Activated effector memory CD4-positive, alpha-beta T cell treated with Interleukin-2 at 50 U/mL for 16 hours (primary cell): ENCODE measurements at places on chromosomes 1 and 21.

DNA sequence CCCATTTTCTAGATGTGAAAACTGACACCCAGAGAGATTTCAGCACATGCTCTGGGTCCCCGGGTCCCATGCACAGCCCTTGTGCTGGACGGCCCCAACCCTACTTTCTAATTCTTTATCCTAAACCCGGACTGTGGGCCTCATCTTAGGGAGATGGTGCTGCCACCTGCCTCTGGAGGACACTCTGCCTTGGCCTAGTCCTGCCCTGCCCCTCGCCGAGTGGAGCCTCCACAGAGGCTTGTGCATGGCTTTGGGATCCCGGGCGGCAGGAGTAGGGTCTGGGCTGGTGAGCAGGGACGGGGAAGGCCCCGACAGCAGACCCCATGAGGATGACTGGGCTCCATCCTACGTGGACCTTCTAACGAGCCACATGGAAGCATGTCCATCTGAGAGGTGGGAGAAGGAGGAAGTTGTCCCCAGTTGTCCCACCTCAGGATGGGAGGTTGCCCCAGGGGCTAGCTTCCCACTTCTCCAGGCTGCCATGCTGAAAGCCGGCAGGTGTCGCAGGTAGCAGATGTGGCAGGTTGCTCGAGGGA, 12.4 kb downstream of the MX2 start:
- no peak for DNase-seq

GRCh38 chr1:56448529-56449300, 130.6 kb downstream of the PLPP3 start:
- no peak for DNase-seq

GRCh38 chr21:43936247-43936967, 71.4 kb downstream of the AGPAT3 start:
- no peak for DNase-seq

DNA sequence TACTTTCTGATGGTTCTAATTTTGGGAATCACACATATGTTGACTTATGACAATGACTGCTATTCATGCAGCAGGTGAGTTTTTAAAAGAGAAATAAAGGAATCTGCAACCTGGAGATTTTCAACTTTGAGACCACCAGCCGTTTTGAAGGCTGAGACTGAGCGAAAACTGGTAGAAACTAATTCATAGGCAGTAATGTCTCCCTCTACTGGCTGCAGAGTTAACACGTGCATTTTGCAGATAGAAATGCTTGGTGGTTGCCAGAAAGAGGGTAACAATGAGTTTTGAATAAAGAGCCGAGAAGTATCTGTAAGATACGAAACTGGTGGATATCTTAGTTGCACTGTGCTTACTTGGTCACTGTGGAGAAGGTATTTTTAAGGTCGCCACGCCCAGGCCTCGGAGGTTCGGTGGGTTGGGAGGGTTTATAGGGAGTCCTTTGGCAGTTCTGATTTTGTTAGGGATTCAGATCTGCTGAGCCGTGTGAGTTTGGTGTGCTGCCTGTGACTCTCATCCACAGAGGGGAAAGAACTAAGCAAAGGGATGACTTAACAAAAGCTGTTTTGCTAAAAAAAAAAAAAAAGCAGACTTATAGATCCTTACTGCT, 83.0 kb downstream of the RYR2 start:
- DNase-seq = no peak

DNA sequence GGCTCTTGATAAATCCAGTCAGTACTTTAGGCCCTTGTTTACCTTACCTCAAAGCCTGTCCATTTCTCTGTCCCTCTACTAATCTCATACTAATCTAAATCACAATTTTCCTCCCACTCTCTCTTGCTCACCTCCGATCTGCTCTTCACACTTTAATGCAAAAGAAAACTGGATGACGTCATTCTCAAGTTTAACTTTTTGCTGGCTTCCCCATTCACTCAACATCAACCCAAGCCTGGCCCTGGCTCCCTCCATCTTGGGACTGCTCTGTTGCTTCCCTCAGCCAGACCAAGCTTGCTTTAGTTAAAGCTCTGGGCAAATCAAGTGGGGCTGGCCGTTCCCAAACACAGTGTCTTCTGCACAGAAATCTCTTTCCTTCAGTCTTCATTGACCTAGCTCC, 29.7 kb downstream of the COA6 start:
- DNase-seq = no peak

GRCh38 chr21:45642122-45642813, 1.3 kb upstream of the PCBP3 start:
- DNase-seq = no peak

- no peak for DNase-seq
Measured at GRCh38 chr1:241883159-241883558, 35.2 kb downstream of the EXO1 start.

DNA sequence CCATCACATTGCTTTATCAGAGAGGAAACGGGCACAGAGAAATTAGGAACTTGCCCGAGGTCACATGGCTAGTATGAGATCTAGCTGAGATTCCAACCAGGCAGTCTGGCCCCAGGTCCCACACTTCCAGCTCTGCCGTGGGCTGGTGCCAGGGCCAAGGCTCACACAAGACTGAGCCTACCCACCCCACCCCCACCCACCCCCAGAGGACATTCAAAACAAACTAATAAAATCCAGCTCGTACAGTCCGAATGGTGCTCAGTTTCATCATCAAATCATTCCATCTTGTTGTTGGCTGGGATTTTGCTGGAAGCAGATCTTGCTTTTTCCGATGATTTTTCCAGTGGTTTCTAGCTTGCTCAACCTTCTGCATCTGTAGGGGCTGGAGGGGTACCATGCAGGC, 27.9 kb downstream of the MATN1 start:
- no peak for DNase-seq

- DNase-seq = no peak
Measured at GRCh38 chr1:82921759-82922158, 1077.2 kb downstream of the TTLL7 start.

DNA sequence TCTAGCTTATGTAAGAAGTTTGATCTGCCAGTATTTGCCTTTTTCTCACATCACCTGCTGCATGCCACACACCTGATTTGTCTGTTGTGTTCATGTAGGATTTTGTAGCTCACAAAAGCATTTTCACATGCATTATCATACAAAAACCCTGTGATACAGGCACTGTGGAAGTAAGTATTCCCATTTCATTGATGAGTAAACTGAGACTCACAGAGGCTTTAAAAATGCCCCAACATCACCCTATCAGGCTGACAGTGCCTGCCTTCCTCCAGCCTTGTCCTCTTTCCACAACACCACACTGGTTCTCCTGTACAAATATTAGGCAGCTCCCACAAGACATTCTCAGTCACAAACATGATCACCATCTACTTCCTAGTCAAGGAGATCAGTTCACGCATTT, 85.9 kb upstream of the UBE2U start:
- no peak for DNase-seq

DNA sequence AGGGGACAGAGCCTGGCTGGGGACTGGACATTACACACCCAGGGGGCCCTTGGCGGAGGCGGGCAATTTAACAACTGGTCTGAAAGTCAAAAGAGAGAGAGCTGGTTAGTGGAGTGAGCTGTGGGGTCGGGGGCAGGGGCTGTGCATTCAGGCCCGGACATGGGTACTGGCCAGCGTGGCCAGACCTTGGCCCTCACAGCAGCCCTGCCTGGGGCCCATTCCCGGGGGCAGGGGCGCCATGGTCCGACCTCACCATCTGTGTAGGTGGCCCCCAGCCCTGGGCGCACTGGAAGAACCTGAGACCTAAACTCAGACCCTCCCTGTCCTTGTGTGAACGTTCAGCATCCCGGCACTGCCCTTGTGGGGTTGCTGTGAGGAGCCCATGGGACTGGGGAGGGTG, 5.0 kb downstream of the CLDN19 start:
- no peak for DNase-seq

GRCh38 chr1:92934395-92935378, 26.6 kb downstream of the DIPK1A start:
- DNase-seq = no peak

- no peak for DNase-seq
Measured at GRCh38 chr1:206924592-206925105, 2.9 kb upstream of the FCMR start.

DNA sequence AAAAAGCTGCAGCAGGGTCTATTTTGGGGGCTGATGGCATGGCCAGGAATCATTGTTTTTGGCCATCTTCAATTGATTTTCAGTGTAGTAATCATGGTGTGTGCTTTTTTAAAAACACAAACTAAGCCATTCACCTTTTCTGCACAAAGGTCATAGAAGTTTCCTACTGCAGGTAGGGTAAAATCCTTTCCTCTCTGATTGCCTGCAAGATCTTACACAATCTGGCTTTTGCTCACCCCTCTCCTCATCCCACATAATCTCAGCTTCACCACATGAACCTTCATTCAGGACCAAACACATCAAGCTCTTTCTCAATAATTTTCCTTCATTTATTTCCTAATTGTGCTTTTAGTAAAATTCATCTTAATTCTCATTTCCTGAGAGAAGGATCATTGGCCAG, 38.3 kb upstream of the GBP5 start:
- no peak for DNase-seq

DNA sequence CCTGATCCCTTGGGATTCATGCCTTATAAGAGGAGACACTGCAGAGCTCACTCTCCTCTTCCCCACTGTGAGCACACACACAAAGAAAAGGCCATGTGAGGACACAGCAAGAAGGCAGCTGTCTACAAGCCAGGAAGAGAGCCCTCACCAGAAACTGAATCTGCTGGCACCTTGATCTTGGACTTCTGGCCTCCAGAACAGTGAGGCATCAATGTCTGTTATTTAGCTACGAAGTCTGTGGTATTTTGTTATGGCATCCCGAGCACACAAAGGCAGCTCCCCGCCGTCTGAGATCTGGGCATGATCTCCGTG, 47.1 kb upstream of the RPL11 start:
- no peak for DNase-seq

- DNase-seq = no peak
Measured at GRCh38 chr1:100074604-100075395, 57.9 kb downstream of the SASS6 start.

DNA sequence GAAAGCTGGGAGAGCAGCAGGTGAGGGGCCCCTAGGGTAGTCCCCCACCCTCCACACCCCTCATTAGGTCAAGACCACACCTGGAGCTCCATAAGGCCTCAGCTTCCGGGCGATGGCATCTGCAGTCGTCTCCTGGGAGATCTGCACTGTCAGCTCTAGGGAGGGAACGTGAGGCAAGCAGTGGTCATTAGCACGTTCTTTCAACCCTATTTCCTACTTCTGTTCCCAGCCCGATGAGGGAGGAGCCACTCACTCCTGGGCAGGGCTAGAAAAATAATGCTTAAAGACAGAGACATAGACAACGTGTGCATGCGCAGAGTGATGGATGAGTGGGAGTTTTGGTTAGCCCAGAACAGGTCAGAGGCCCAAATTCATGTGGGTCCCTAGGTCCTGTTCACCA, 9.7 kb downstream of the KDF1 start:
- no peak for DNase-seq

- no peak for DNase-seq
Measured at GRCh38 chr1:221174330-221174993, 295.2 kb downstream of the HLX start.

GRCh38 chr1:233278631-233279030, 16.9 kb downstream of the PCNX2 start:
- no peak for DNase-seq

GRCh38 chr1:15918962-15919715, 56.8 kb downstream of the ZBTB17 start:
- DNase-seq = peak; percentile 39

- DNase-seq = no peak
Measured at GRCh38 chr1:153250166-153250565, 9.3 kb upstream of the LORICRIN start.

- no peak for DNase-seq
Measured at GRCh38 chr1:209743145-209743482, 12.7 kb upstream of the TRAF3IP3 start.

DNA sequence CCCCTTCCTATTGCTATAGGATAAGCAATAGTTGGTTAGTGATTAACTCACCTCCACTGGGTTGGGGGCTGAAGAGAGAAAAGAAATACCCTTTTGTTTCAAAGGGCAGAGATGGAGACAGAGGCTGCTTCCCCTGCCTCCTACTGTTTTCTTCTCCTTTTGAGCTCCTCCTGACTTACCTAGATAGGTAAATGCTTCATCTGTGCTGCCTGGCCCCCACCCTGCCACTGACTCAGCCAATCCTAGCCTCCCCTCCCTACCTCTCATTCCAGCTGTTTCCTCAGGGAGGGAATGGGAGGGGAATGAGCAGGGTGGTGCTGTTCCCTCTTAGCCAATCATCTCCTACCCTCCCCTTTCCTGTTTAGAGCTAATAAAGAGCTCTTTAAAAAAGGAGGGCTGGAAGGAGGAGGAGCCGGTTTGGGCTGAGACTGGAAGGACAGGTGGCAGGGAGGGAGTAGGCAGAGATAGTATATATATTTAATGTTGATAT, at the start of gene C1orf116:
TSS of gene C1orf116 (minus strand) at position 229 of the 490 bp plus-strand sequence. CDS start 5,158 bp downstream, outside the sequence.
- no peak for DNase-seq
